ENCODE measurements at places on chromosomes 5 and 9.
A peak's percentile ranks its signal among the peaks of the same experiment; 100 is the strongest.

DNA sequence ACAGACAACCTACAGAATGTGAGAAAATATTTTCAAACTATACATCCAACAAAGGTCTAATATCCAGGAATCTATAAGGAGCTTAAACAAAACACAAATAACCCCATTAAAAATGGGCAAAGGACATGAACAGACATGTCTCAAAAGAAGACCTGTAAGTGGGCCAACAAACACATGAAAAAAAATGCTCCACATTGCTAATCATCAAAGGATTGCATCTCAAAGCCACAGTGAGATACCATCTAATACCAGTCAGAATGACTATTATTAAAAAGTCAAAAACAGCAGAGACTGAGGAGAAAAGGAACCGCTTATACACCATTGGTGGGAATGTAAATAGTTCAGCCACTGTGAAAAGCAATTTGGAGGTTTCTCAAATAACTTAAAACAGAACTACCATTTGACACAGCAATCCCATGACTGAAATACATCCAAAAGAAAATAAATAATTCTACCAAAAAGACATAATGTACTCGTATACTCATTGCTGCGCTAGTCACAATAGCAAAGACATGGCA is 39.1 kb upstream of the C5orf63 start:
- DNase-seq, result peak; percentile 18

DNA sequence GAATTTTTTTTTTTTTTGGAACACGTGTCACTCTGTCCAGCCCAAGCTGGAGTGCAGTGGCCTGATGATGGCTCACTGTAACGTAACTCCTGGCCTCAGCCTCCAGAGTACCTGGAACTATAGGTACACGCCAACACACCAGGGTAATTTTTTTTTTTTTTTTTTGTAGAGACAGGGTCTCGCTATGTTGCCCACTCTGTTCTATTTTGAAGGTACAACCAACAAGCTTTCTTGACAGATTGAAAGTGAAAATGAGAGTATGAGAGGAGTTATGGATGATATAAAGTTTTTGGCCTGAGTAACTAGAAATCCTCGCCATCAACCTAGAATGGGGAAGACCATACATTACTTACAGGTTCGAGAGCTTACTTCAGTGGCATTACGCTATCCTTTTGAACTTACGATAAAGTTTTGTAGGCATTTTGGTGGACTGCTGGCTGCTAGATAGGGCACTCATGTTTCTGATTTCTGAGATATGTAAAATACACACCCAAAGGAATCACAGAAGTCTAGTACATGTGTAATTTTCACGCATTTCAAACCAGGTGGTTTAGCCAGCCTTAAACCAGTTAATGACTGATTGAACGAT is 806 bp upstream of the CDC42SE2 start:
- no peak for DNase-seq

- DNase-seq, result no peak
Measured at GRCh38 chr5:150035139-150035895, 34.8 kb downstream of the HMGXB3 start.

DNA sequence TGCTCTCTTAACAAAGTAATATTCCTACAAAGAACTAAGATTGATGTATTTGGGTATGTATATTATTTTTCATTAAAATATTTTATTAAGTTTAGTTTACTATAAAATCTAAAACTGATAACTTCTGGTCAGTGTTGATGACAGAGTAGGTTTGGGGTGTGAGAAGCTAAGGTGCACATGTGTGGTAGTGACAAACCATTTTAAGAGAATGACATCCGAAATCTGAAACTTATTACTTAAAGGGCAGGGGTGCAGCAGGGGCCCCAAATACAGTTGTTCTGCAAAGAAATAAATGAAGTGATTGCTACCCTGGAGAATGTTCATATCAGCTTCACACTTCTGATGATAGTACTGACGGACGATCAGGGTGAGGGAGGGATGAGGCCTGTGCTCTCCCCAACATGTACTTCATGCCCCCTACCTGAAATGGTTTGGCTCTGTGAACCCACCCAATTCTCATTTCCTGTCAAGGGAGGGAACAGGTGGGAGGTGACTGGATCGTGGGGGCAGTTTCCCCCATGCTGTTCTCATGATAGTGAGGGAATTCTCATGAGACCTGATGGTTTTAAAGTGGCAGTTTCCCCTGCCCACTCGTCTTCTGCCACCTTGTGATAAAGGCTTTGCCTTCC is 125.3 kb upstream of the RFX3 start:
- no peak for DNase-seq

- no peak for DNase-seq
Measured at GRCh38 chr9:95666096-95666784, 149.5 kb upstream of the PTCH1 start.

- no peak for DNase-seq
Measured at GRCh38 chr9:138067613-138068367, 190.2 kb downstream of the CACNA1B start.

GRCh38 chr5:153765987-153766386 is 272.7 kb downstream of the FAM114A2 start:
- no peak for DNase-seq

DNA sequence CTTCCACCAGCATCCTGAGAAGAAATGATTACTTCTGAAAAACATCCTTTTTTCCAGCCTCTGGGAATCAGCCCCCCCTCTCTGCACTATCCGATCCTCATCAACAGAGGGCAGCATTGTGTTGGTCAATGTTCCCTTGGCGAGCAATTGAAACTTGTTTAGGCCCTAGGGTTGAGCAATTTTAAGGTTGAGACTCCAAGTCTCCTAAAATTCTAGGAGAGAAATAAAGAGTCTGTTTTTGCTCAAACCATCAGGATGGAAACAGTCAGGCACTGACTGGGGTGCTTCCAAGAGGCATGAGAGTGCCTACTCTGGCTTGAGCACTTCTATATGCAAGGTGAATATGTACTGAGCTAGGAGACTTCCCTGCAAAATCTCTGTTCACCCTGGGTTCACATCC is 12.4 kb upstream of the CYFIP2 start:
- no peak for DNase-seq

DNA sequence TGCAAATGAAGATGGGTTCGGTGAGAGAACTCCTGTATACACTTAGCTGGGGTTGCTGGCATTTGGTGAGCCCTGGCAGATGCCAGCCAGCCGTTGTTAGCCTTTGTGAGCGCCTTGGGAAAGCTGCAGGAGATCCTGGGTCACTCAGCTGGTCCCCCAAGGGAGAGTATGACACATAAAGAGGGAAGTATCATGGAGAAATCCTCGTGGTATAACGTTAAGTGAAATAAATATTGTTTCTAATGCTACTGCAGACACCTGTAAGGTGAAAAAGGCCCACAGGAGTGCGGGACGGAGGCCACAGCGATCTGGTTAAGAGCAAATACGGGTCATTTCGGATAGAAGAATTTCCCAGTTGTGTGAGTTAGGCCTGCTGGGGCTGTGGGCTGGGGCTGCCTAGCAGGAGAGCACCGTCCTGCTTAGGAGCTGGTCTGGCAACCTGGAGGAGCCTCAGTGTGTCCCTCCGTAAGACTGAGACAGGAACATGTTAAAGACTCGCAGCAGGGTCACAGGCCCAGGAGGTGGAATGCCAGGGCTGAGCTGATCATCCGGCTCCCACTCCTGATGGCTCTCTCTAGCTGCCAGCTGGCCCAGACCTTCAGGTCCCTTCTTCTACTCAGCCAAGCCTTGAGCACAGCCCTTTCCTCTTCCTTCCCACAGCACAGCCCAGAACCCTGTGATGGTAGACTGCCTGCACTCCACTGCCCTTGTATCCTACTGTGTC is 4.9 kb downstream of the NKX2-5 start:
- no peak for DNase-seq

GRCh38 chr9:120891245-120891883 is 14.4 kb upstream of the PHF19 start:
- no peak for DNase-seq

GRCh38 chr5:115246361-115246991 is 16.2 kb downstream of the PGGT1B start:
- no peak for DNase-seq

GRCh38 chr9:69326261-69326660 is 1.2 kb downstream of the ENTREP1 start:
- DNase-seq, result no peak

- no peak for DNase-seq
Measured at GRCh38 chr5:130992095-130992494, 173.0 kb downstream of the HINT1 start.

DNA sequence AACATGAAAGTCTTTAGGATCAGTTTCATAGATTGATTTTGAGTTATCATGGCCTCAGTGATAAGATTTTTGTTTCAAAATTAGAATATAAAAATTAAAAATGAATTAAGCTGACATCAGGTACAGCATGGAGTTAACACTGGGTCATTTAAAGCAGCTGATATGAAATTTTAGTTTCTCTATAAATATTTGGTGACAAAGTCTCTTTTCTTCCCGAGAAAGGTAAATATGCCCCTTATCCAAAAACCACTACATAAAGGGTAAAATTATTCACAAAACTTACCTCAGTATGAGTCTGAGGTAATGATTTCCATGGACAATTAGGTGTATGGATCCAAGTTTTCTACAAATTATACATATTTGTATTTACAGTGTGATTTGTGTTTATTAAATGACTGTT is 121.5 kb upstream of the PJA2 start:
- DNase-seq, result no peak

GRCh38 chr5:104016646-104017045 is 454.1 kb upstream of the NUDT12 start:
- DNase-seq, result no peak

GRCh38 chr9:120937127-120937526 is 10.5 kb upstream of the TRAF1 start:
- no peak for DNase-seq

DNA sequence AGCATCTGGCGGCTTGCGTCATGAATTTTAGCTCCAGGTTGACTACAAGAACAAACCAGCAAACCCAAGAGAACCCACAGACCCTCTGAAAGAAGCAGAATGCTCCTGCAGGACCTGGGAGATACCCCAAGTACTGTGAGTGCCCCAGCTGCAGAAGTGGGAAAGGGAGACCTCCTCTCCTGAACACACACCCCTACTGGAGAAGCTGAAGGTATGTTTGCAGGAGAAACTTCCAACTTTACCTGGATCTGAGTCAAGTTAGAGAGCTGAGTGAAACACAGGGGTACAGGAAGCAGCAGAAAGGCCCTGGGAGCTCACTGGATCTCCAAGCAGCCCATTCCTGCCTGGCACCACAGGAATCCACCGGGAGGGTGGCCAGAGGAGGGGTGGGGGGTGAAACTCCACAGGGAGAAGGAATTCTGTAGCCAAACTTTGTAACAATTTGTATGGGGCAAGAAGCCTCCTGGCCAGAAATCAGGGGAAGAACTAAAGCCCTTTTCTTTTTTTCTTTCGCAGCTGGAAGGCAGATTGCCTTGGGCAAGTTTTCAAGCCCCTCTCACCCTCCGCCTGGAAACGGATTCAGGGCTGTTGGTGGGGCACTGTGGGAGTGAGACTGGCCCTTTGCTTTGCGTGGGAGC is 576.2 kb downstream of the BNC2 start:
- no peak for DNase-seq

DNA sequence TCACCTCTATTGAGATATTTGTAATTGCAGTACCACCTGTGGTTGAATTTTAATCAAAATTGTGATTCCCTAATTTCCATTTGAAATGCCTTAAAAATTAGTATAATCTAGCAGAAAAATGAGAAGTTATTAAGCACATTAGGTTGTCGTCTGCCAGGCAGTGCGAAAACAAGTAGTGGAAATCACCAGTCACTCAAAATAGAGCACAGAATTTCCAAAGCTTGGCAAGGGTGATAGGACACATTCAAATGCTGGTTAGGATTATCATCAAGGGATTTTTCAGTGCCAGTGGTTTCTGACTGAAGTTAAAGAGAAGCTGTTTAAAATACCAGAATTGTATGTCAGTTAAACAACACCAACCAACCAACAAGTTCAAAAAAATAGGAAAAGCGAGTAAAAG is 97.8 kb downstream of the PLK2 start:
- DNase-seq, result no peak

GRCh38 chr5:173413471-173413982 is 85.3 kb upstream of the STC2 start:
- no peak for DNase-seq

GRCh38 chr9:95822583-95823431 is 52.7 kb upstream of the ERCC6L2 start:
- peak; percentile 8 for DNase-seq

DNA sequence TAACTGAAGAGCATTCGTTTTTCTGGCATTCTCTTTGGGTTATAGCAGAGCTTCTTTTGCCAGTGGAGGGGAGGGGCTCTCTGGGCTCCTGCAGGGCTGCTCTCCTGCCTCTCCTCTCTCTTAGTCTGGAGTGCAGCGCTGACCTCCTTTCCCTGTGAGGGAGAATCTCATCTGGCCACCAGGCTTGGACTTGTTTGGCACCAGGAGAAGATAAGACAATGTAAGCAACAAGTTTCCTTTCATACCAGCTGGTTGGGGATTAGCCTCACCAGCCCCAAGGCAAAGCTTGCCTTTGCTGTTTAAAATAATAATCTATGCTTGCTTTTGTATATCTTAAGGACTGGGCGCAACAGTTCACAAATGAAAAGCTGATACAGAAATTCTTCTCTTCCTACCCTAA is 196.4 kb downstream of the TLE4 start:
- no peak for DNase-seq

DNA sequence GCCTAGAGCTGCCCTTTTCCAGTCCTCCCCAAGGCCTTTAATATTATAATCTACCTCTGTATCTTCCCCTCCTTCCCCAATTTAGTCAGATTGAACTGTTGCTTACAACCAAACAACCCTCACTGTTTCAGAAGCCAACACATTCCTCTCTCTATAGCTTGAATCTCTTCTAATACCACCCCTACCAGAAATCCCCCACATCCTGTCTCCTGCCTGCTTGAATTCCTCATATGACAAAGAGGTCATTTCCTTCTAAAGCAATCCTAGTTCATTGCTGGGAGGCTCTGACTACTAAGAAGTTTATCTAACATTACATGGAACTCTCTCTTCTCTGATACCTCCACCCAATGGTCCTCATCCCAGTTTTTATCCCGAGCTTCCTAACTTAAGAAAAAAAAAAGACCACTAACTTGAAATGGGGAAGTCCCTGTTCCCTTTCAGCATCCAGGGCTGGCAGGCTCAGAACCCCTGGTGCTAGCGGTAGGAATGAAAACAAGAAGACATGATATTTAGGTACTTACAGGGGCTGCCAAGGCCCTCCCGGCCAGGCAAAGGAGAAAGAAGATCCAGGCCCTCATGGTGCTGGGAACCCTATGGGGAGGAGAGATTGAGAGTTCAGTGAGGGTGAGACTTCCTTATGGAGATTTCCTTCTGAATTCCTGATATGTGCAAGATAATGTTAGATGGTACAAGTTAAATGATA is 11.0 kb downstream of the SPARC start:
- DNase-seq, result no peak
